HCEC 1CT (cell line): ENCODE measurements at places on chromosomes 1 and 21.

DNA sequence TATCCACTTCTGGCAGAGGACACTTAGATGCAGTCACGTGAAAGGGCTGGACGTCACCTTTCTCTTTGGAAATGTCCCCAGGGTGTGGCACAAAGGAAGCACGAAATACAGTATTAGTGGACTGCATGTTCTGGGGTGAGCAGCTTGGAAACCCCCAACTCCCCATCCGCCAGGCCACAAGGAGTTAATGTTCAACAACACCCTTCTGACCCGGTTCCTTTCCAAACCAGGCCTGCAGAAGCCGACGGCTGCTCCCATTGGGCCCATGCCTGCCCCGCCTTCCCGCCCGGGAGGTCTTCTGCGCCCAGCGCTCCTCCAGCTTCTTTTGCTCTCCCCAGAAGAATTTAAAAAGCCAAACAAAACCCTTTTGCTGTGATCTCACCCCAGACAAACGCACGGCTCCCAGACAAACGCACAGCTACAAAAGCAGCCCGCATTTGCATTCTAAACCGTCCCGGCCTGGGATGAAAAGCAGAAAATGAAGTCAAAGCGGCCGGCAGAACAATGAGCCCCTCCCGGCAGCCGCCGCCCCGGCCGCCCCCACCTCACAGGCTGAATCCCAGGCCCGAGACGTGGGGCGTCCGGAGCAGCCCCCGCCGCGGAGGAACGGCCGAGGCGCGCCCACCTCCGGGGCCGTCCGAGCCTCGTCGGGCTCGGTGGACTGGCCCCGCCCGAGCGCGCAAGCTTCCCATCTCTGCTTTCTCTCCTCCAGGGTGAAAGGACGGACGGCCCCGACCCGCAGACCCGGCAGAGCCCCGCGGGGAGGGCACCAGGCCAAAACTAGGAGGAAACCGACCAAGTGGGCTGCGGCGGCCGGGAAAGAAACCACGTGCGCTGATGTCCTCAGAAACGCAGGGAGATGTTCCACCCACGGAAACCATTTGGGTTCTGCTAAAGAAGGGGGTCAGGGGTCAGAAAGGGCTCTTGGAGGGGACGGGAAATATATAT lies 101.9 kb downstream of the PLPP3 start:
- peak; percentile 50 for DNase-seq

DNA sequence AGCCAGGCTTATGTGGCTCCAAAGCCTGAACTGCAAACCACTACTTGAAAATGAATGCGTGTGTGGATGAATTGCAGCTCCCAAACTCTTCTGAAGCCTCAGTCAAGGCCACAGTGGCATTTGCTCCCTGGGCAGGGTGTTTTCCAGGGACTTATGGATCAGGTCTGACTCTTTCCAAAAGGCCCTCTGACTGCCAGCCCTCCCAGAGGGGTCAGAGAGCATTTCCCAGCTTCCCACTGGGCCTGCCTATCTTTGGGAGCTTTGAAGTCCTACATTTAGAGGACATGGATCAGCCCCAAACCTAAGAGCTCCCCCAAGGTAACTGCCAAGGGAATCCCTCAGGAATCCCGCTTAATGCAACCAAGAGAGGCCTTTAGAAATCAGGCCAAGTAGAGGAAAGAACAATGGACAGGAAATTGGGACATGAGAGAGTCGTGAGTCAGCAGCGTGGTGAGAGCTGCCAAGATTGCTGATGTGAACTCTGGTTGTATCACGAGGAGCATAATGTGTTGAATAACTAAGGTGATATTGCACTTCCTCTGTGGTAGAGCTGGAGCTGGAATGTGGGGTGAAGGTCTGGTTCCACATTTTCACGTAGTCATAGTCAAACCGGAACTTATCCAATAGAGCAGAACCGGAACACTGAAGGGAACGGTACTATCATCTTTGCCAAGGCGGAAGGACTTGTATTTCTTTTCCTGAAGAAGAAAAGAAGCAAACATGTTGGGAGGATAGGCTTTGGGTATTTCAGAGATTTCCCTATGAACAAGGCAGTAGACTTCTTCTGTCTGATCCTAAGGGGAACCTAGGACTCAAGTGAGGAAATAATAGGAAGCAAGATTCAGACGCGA lies 99.4 kb upstream of the JUN start:
- peak; percentile 98 for DNase-seq

- DNase-seq = no peak
These were observed 56.8 kb downstream of the GLIS1 start for GRCh38 chr1:53681977-53682685.

- DNase-seq = no peak
These were observed 19.3 kb downstream of the QSOX1 start for GRCh38 chr1:180173952-180174351.

- DNase-seq = no peak
These were observed 1.4 kb downstream of the SFPQ start for GRCh38 chr1:35191429-35192055.

DNA sequence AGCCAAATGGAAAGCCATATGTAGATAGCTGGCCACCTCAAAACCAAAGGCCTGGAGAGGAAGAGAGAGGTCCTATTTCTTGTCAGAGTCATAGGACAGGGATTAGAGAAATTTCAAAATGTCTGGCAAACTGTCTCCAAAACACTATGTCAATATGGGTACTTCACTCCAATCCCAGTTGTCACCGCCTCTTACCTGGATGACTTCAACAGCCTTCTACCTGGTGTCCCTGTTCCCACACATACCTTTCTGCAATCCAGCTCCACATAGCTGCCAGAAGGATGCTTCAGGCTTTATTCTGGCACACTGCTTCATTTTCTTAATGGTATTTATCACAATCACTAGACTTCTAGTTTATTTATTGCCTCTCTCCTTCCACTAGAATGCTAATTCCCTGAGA lies 14.5 kb downstream of the PTGER3 start:
- DNase-seq = no peak

DNA sequence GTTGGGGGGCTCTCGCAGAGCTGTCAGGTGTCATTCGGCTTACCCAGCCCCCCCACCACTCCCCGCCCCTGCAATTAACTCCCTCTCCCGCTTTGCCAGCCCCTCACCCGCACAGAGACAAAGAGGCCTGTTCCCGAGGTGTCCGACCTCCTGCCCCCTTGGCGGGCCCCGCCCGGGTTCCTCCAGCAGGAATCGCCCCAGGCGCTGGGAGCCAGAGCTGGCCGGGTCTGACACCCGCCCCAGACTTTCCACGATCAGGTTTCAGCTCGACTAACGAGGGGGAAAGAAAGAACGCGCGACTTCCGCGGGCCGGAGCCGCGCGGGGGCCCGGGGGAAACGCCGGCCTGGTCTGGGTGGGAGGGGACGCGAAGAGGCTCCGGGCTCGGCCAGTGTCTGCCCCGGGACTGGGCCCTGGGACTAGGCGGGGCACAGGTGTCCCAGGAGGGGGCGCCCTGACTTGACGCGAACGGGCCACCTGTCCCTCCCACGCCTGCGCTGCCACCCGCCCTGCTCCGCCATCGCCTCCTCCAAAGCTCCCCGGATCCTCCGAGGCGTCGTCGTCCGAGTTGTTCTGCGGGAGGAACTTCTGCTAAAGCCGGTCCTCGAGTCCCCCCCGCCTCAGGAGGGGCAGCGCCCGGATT lies 36.4 kb upstream of the HHAT start:
- no peak for DNase-seq

DNA sequence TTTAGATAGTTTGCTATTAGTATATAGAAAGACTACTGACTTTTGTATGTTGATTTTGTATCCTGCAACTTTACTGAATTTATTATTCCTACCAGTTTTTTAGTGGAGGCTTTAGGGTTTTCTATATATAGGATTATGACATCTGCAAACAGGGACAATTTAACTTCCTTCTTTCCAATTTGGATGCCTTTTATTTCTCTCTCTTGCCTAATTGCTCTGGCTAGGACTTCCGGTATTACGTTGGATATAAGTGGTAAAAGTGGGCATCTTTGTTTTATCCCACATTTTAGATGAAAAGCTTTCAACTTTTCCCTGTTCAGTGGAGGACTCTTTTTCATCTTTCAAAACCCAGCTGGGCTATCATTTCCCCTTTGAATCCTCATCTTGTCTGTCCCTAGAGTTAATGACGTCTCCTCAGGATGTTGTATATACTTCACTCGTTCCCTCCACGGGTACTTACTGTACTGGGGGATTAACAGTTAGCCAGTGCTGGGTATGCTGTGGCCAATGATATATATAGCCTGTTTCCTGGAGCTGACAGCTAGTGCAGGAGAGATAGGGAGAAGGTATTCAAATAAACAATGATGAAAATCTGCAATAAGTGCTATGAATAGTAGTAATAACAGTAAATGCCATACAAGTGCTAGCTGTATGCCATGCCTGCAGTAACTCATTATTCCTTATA lies 9.8 kb downstream of the ACOT11 start:
- no peak for DNase-seq

- DNase-seq = no peak
These were observed 10.8 kb downstream of the NGF start for GRCh38 chr1:115327270-115327669.

DNA sequence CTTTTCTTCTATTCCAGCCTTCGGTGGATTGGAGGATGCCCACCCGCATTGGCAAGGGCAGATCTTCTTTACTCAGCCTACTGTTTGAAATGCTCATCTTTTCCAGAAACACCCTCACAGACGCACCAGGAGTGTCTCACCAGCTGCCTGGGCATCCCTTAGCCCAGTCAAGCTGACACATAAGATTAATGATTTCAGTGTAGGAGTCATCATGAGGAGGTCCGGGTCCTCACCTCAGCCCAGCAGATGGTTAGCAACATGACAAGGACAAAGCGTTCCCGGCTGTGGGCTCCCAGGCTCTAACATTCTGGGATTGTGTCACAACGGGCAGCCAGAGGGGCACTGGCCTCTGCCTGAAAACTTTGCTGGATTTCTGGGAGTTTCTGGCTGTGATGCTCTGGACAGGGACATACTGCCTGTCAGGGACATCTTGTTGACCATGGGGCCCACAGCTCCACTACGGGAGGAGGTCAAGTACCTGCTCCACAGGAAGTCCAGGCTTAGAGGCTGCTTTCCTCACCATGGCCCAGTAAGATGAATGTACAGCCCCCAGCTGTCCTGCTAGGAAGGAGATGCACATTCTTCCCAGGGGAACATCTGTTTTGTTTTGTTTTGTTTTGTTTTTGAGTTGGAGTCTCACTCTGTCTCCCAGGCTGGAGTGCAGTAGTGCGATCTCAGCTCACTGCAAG lies 204.0 kb upstream of the COA6 start:
- no peak for DNase-seq

- DNase-seq = no peak
These were observed 54.6 kb upstream of the ECE1 start for GRCh38 chr1:21344750-21345443.

- DNase-seq = no peak
These were observed 242.9 kb downstream of the GRIK1 start for GRCh38 chr21:29696937-29697336.

- DNase-seq = no peak
These were observed 235.2 kb upstream of the IRF2BP2 start for GRCh38 chr1:234845097-234845660.

DNA sequence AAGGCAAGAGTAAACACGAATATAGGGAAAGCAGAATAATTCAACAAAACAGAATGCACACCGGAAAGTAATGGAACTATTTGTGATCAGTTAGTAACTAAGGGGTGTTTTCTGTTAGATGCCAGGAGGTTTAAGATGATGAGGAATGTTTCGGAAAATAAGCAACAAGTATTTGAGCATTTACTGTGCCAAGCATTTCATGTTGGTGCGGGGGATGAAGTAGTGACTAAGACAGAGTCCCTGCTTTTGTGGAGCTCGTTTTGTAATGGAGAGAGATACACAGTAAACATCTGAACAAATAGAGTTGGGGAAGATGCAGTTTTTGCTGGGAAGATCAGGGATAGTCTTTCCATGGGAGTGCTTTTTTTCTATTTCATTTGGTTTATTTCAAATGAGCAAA lies 78.7 kb downstream of the DYRK1A start:
- peak; percentile 33 for DNase-seq

- DNase-seq = no peak
These were observed 62.1 kb downstream of the PIK3R3 start for GRCh38 chr1:46070164-46070814.

GRCh38 chr21:34754690-34755647 lies 86.2 kb downstream of the CLIC6 start:
- no peak for DNase-seq

DNA sequence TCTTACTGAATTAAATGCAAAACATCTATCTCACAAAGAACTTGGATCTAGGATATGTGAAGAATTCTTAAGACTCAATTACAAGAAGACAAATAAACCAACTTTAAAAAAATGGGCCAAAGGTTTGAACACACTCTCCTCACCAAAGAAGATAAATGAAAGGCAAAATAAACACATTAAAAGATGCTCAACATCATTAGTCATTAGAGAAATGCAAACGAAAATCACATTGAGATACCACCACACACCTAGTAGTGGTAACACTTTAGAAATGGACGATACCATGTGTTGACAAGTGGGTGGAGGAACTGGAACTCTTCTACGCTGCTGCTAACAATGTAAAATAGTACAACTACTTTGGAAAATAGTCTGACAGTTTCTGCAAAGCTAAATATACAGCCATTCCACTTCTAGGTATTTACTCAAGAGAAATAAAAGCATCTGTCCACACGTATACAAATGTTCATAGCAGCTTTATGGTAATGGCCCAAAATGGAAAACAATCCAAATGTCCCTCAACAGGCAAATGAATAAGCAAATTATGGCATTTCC lies 194.3 kb downstream of the RHOU start:
- no peak for DNase-seq

GRCh38 chr1:186925881-186926669 lies 97.3 kb downstream of the PLA2G4A start:
- DNase-seq = no peak

- DNase-seq = no peak
These were observed 5.3 kb downstream of the OLFML2B start for GRCh38 chr1:162018418-162018817.

DNA sequence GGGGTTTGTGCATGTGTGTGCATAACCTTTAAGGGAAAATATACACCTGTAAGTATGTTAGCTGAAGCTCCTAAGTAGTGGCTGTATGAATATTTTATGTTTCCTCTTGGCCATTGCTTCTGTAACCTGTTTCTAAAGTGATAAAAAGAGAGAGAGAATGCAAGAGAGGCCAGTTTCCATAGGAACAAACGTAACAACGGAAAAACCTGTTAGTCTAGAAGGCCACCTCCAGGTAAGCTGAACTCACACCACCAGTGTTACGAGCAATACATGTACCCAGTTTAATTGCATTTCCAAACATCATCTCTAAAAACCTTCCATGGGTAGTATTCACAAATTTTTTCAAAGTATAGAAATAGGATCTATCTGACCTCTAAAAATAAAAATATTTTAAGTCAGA lies 63.1 kb downstream of the PLPPR4 start:
- no peak for DNase-seq

GRCh38 chr1:61260171-61260570 lies 177.8 kb downstream of the NFIA start:
- DNase-seq = no peak

- no peak for DNase-seq
These were observed 16.9 kb upstream of the VANGL1 start for GRCh38 chr1:115624859-115625258.

DNA sequence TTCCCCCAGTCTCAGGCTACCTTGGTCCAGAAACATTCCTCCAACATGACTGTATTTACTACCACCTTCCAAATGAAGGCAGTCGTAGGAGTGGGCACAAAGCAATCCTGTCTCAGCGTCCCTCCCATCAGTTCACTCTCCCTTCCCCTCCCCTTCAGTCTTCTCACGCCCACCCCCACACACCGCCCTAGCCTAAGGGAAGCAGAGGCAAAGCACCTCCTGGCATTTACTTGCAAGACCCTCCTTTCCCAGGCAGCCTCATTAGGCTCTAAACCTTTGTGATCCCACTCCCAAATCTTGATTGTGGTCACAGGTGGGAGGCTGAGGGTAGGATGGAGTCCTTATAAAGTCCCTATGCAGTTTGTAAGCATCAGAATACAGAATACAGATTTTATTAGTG lies 23.9 kb upstream of the LPAR3 start:
- DNase-seq = no peak
